ENCODE measurements at places on chromosomes 2 and 18. TPM values are rescaled to one million over a fixed set of nuclear protein-coding genes. Genes with fewer than 3 reads are reported as not detected.

DNA sequence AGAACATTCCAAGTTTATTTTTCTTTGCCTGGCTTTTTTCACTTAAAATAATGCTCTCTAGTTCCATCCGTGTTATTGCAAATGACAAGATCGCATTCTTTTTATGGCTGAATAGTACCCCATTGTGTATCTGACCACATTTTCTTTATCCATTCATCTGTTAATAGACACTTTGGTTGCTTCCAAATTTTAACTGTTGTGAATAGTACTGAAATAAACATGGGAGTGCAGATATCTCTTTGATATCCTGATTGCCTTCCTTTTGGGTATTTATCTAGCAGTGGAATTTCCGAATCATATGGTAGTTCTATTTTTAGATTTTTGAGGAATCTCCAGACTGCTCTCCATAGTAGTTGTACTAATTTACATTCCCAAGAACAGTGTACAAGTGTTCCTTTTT is 230.5 kb downstream of the FIGN start:
- H3K27ac ChIP-seq: no peak overlapping the region
- no peaks in the 10 kb centered on the region for H3K36me3 ChIP-seq
- no peaks in the 10 kb centered on the region for H3K27me3 ChIP-seq
- H3K4me3 ChIP-seq: no peak overlapping the region
- H3K4me1 ChIP-seq: no peaks in the 10 kb centered on the region
- no peak for DNase-seq

GRCh38 chr2:652881-653480 is 24.2 kb downstream of the TMEM18 start:
- no peak overlapping the region for H3K27ac ChIP-seq
- no peaks in the 10 kb centered on the region for H3K27me3 ChIP-seq
- H3K4me1 ChIP-seq: no peaks in the 10 kb centered on the region
- no peak overlapping the region for H3K4me3 ChIP-seq

DNA sequence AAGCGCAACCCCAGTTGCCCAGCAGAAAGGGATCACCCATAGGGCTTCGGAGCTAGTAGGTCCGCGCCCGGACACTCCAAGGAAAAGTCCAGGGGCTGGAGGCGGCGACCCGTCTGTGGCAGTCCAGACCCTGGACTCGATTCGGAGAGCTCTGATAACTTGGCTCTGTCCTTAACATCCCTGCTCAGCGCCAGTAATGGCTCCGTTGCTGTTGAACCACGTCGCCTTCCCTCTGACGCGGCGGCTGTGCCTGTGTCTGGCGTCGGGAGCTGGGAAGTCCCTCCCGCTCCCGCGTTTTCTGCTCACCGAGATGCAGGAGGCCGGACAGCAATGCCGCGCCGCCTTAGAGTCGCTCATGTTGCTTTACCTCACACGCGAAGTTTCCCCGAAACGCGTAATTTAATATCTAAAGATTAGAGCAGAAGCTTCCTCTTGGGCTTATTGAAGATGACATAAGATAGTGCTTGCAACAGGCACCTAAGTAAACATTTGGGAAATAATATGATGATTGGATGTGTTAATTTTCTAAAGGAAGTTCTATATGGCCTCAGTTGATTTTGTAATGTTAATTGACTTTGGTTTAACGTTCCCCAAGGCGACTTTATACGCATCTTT is 1.3 kb upstream of the ZBTB14 start:
- peaks cover 20% of the 10 kb centered on the region for H3K4me1 ChIP-seq
- DNase-seq: no peak
- peak overlapping the region; percentile 68 for H3K4me3 ChIP-seq
- peak overlapping the region; percentile 76 for H3K27ac ChIP-seq

RPRM gene
- not detected for total RNA-seq

DNA sequence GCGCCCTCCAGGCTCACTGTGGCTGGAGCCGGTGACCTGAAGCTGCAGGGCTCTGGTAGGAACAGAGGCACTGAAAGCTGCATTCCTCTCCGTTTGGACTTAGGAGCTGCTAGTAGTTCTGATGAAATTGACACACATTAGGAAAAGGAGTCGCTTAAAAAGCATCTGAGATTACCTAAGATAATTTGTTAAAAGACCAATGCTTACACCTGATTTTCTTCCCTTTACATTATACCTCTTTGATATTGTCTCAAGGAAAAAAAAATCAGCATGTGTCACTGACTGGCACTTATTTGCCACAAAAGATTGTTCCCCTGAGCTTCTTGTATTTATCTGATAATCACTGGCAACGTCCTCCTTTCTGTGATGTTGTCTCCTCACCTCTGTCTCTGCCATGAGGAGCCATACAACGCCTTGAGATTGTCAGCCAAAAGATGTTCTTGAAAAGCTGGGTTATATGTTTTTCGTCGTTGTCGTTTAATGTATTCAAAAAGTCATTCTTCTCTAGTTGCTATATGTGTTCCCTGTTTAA is 618 bp upstream of the CHN1 start:
- peak overlapping the region; percentile 51 for H3K4me3 ChIP-seq
- no peak for DNase-seq
- no peaks in the 10 kb centered on the region for H3K36me3 ChIP-seq
- peaks cover 7% of the 10 kb centered on the region for H3K4me1 ChIP-seq
- H3K27me3 ChIP-seq: no peaks in the 10 kb centered on the region

DNA sequence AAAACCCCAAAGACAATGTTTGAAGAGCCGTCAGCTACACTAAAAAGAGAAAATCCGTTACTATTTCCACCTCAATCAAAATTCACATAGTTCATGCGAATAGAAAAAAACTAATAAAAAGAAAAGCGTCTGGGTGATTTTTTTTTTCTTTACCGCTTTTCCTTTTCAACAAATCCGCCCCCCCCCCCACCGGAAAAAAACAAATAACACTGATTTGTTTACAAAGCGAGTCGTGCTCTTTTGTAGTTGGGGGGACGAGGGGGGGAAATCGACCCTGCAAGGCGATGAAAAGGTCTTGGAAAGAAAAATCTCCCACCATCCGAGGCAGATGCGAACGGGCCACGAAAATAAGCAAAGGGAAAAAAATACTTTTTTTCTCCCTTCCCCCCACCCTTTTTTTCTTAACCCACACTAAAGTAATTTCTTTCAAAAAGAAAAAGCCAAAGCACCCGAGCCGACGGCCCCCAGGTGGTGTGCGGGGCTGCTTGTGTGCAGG is 638 bp downstream of the ZNF521 start:
- H3K27me3 ChIP-seq: peaks cover 53% of the 10 kb centered on the region
- DNase-seq: no peak
- peak overlapping the region; percentile 64 for H3K4me3 ChIP-seq
- H3K4me1 ChIP-seq: peaks cover 28% of the 10 kb centered on the region

PTPRN gene
- not detected for total RNA-seq

DNA sequence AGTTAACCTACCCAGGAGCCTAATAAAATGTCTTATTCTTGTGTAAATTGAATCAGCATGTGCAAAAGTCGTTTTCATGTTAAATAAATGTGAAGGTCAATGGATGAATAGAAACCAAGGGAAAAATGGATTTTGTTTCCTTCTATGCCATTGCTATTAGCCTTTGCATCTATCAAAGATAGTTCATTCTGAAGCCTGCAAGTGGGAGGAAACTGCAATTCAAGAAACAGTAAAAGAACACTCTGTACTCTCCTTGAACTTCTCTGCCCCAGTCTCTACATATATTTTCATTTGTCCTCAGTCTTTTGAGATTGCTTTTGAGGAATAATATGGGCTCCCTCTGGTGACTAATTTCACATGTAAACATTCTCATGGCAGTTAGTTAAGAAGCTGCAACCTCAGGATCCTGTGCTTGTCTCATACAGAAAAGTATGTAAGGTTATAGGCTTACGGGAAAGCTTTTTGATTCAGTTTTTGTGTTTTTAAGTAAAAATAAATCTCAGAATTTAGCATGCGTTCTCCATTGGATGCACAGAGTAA is 1590.0 kb upstream of the LRRTM1 start:
- H3K4me3 ChIP-seq: no peak overlapping the region
- no peaks in the 10 kb centered on the region for H3K27me3 ChIP-seq
- DNase-seq: no peak

ITGAV gene
- 3.6 TPM for total RNA-seq
